ENCODE measurements at places on chromosomes 3 and 15. TPM values are rescaled to one million over a fixed set of nuclear protein-coding genes. Genes with fewer than 3 reads are reported as not detected.

ZNF660 gene
- total RNA-seq: 3.3 TPM

THRB gene
- total RNA-seq: 7.4 TPM

DNA sequence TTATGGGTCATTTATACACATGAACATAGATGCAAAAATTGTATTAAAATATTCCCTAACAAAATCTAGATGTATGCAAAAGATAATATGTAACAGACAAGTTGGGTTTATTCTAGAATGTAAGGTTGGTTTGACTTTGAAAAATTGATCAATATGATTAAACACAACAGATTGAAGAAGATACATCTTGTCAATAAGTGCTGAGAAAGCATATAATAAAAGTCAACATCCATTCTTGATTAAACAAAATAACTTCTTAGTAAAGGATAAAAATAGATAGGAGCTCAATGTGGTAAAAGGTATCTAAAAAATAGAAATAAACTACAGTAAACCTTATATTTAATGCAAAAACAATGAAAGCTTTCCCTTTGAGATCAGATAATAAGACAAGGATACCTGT lies 38.3 kb downstream of the CCDC39 start:
- no peaks in the 10 kb centered on the region for H3K36me3 ChIP-seq
- DNase-seq: no peak
- no peaks in the 10 kb centered on the region for H3K4me1 ChIP-seq
- H3K27me3 ChIP-seq: no peaks in the 10 kb centered on the region

DNA sequence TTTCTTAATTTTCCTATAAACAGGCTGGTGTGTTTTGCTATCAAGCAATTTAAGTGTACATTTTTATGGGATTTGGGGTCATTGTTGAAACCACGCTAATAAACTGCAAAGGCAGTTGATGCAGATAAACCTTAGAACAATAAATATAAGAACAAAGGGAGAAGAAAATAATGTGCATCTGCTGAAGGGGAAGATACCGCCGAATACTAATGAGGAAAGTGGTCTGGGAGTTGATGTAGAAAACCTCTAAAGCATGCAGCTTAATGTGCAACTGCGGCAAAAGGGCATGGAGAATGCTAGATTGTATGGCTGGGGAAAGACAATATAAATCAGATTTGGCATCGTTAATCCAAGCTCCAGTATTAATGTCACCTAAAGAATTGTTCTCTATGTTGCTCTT lies 29.8 kb upstream of the CHL1 start:
- H3K36me3 ChIP-seq: no peaks in the 10 kb centered on the region
- no peaks in the 10 kb centered on the region for H3K4me1 ChIP-seq
- no peaks in the 10 kb centered on the region for H3K27me3 ChIP-seq
- peak; percentile 36 for DNase-seq
- no peak overlapping the region for H3K4me3 ChIP-seq

DNA sequence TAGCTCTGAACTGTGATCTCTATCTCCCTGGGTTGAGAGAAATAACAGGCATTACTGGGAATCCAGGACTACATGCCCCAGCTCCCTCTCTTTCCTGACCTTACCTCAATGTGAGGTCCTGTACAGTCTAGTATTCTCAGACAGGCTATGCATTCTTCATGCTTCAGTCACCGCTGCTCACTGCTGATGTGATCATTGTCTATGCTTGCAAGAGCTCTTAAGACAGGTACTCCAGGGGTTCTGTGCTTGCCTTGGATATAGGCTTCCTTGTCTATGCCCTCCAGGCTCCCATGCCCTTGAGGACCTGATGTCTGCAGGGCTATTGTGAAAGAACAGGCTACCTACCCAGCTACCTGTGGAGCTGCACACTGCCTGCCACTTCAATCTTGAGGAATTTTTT lies 183.6 kb downstream of the MBNL1 start:
- no peaks in the 10 kb centered on the region for H3K4me1 ChIP-seq
- peaks cover 11% of the 10 kb centered on the region for H3K36me3 ChIP-seq
- H3K4me3 ChIP-seq: no peak overlapping the region
- DNase-seq: peak; percentile 69

DNA sequence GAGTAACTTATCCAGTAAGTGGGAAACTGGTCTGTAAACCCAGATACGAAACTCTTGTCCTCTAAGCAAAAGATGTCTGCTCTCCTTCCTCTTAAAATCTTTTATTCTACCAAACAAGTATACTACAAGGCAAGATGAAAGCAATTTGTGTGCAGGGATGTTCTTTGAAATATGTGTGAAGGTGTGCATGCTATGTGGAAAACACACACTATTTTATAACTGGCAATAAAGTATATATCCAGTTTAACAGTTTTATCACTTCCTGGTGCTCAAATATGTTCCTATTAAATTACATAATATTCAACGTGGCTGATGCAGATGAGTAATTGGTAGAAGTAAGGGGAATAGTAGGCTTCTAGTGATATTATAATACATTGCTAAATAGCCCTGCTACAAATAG lies 566.5 kb downstream of the ROBO2 start:
- no peaks in the 10 kb centered on the region for H3K4me1 ChIP-seq
- no peak overlapping the region for H3K27ac ChIP-seq
- H3K36me3 ChIP-seq: no peaks in the 10 kb centered on the region

DNA sequence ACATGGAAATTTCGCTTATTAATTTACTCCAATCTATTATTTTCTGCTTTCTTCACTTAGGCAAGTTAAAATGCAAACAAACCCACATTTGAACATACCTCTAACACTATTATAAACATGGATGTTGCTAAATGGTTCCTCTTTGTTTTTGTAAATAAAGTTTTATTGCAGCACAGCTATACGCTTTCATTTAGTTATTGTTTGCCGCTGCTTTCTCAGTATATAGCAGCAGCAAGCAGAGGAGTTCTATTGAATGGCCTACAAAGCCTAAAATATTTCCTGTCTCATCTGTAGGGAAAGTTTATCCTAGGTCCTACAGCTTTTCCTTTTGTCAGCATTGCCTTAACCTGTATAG lies 7.9 kb upstream of the CHD2 start:
- H3K4me3 ChIP-seq: no peak overlapping the region
- H3K4me1 ChIP-seq: no peaks in the 10 kb centered on the region
- no peaks in the 10 kb centered on the region for H3K27me3 ChIP-seq
- DNase-seq: no peak
- peaks cover 18% of the 10 kb centered on the region for H3K36me3 ChIP-seq

DNA sequence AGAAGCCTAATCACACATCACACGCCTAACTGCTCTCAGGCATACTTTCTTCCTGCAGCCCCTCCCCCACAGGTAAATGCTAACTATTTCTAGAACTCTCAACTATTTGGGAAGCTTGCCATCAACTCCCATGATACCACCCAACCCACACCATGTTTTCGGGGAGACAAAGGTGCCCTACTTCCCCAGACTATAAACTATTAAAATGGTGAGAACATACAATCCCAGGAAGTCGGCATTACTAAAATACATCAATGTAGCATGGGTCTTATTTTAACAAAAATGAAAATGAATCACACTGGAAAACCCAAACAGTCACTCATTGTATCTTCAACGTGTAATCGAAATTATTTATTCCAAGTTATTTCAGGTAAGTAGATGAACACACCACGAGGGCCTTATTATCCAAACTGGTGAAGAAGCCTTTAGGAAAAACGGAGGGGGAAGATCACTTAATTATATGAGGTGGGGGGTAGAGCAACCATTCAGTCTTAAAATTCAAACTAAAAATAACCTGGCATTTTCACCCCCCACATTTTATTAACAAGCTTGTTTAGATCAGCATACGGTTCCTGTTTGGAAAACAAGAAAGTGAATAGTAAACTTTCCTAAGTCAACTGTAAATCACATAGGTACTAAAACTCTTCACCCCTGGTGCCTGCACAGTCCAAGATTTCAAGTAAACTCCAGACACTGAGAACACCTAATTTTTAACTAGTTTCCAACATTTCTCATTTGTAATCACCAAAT lies 1.9 kb downstream of the TBL1XR1 start:
- H3K36me3 ChIP-seq: no peaks in the 10 kb centered on the region
- H3K4me1 ChIP-seq: peaks cover 4% of the 10 kb centered on the region
- H3K4me3 ChIP-seq: peak overlapping the region; percentile 94
- peak overlapping the region; percentile 90 for H3K27ac ChIP-seq
- peak; percentile 62 for DNase-seq
- no peaks in the 10 kb centered on the region for H3K27me3 ChIP-seq

DNA sequence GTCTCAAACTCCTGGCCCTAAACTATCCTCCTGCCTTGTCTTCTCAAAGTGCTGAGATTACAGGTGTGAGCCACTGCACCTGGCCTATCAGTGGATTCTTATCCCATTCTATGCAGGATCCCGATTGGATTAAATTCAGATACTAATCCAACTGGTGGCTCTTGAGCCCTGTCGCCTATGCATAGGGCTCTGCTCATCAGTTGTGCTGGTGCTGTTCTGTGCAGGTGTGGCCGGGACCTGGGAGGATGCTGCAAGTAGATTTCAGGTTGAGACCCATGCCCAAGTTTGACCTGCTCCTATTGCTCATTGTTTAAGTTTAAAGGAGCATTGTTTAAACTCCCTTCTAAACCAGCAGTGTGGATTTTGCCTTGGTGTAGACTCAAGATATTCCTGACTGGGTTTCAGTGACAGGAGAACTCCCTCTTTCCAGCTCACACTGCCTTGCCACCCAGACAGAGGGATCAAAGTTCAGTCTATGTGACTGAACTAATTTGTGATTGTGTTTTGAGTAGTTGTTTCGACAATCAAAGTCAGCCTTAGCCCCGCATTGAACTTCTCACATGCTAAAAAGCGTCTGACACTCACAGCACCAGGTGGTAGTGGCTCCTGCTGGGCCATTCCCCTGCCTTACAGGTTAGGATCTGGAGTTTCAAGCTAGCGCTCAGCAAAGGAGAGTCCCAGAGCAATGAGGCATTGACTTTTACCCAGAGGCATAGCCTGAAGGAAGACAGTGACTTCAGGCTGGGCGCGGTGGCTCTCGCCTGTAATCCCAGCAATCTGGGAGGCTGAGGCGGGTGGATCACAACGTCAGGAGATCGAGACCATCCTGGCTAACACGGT lies 45.0 kb upstream of the PIK3CB start:
- H3K4me3 ChIP-seq: no peak overlapping the region
- no peak overlapping the region for H3K27ac ChIP-seq
- no peak for DNase-seq

DNA sequence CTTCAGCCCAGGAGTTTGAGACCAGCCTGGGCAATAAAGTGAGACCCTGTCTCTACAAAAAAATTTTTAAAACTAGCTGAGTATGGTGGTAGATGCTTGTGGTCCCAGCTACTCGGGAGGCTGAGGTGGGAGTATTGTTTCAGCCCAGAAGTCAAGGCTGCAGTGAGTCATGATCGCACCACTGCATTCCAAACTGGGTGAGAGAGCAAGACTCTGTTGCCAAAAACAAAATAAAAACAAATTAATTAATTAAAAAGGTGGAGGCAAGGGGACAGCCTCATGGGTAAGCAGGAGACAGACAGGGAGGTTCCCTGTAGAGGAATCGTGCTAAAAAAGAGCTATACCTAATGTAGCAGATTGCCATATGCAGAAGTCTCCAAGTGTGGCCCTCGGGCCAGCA lies 12.6 kb downstream of the HAPLN3 start:
- DNase-seq: peak; percentile 73
- peaks cover 1% of the 10 kb centered on the region for H3K36me3 ChIP-seq
- no peak overlapping the region for H3K4me3 ChIP-seq
- H3K4me1 ChIP-seq: no peaks in the 10 kb centered on the region

DNA sequence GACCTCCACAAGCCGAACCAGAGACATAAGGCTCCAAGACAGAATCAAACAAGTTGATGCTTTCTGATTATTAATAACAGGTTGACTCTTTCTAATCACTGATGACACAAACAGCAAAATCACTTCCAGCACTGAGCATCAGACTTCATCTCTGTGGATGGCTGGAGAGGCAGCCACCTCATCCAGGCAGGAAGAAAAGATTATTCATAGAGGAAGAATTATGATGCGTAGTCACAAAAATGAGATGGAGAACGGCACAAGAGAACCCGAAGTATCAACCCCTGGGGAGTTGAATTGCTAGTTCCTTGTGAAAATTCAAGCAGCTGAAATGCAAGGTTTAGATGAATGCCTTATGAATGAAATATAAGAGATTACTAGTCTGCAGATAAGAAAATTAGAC lies 49.9 kb upstream of the LMCD1 start:
- DNase-seq: peak; percentile 72
- no peaks in the 10 kb centered on the region for H3K27me3 ChIP-seq

MCTP2 gene
- 5.6 TPM for total RNA-seq

RGMA gene
- total RNA-seq: 1.3 TPM

SETD2 gene
- total RNA-seq: 35.3 TPM

PLSCR4 gene
- total RNA-seq: 36.7 TPM

DNA sequence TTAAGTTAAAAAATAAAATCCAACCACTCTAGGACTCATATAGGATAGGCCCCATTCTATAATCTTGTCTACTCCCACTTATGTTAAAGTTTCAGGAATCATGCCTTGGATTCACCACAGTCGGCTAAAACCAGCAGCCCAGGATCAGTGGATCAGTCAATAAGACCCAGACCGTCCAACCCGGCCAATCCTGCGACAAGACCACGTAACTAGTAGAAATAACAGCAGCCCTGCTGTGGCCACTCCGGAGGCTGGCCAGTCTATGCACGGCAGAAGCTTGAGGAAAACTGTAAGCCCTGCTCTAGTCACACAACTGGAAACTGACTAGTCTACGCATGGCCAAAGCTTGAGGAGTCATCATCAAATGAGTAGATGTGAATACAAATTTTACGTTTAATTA lies 12.8 kb upstream of the SLC9C1 start:
- H3K4me3 ChIP-seq: no peak overlapping the region
- H3K27ac ChIP-seq: no peak overlapping the region
- H3K27me3 ChIP-seq: no peaks in the 10 kb centered on the region
- no peaks in the 10 kb centered on the region for H3K36me3 ChIP-seq

DNA sequence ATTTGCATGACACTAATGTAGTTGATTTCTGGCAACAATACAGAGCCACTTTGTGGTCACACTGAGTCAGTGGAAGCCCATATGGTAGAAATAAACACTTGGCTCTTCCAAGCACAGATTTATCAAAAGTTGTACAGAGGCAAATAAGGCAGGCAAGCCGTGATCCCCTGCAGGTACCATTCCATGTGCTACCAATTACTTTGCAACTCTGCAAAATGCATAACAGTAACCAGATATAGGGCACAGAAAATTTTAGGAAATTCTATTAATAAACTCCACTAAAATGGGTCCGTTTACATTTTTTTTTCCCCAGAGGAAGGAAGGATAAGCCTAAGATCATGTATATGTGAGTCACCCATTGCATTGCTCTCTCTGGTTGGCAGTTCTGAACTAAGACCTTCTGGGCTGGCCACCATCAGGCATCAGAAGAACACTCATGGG lies 103.1 kb upstream of the PTX3 start:
- no peaks in the 10 kb centered on the region for H3K36me3 ChIP-seq
- peaks cover 19% of the 10 kb centered on the region for H3K4me1 ChIP-seq
- H3K27ac ChIP-seq: no peak overlapping the region
- no peak overlapping the region for H3K4me3 ChIP-seq

DNA sequence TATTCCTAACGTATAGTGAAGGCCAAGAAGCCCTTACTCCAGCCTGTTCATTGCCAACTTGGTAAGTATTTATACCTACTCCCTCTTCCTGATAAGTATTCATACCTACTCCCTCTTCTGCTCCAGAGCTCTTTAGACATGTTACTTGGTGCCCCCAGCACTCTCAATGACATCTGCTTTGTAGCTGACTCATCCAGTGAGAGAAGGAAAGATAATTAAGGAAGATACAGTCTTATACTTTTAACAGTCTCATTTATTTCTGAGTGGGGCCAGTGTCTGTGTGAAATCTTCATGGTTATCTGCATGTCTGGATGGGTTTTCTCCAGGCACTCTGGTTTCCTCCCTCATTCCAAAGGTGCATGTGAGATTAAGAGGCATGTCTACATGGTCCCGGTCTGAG lies 698.7 kb downstream of the FHIT start:
- peak; percentile 48 for DNase-seq
- H3K4me1 ChIP-seq: no peaks in the 10 kb centered on the region
- no peaks in the 10 kb centered on the region for H3K27me3 ChIP-seq
- H3K36me3 ChIP-seq: no peaks in the 10 kb centered on the region

All from fibroblast of lung (primary cell).